ENCODE measurements at places on chromosomes 12 and 14.

- DNase-seq = no peak
These were observed 50.8 kb downstream of the DYNC1H1 start for GRCh38 chr14:102015045-102015685.

- DNase-seq = no peak
These were observed 111.9 kb downstream of the GARIN6 start for GRCh38 chr12:99759444-99759843.

DNA sequence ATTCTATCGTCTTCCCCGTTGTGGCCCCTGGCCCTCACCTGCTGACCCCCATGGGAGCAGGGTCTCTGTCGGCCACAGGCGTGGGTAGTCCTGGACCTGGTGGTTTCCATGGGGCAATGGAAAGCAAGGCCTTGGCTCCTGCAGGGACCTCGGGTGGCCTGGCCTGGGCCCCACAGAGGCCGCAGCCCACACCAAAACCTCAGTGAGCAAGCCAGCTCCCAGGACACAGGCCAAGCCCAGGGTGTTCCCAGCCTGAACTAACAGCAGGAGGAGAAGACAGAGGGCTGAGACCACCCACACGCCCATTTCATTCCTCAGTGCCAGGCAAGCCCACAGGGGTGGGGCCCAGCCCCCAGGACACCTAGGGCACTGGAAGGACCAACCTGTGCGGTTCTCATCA, 16.9 kb downstream of the ABCB9 start:
- DNase-seq = no peak

DNA sequence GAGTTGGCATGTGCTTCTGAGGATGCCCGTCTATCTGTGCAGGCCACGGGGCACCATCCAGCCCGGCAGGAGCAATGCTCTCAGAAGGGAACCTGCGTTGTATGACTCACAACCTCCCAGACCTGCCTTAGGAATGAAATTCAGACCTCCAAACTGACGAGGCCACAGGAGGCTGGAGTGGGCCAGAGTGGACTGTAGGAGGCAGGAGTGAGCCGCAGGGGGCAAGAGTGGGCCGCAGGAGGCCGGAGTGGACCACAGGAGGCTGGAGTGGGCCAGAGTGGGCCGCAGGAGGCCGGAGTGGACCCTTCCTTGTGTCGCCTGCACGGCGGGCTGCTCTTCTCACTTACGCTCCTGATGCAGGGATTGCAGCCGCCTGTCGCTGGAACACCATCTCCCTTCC, 11.1 kb upstream of the FBRSL1 start:
- DNase-seq = no peak

- DNase-seq = peak; percentile 94
These were observed 214.9 kb downstream of the ZFP36L1 start for GRCh38 chr14:68577802-68578541.

GRCh38 chr14:74409441-74409840, 16.6 kb downstream of the SYNDIG1L start:
- DNase-seq = no peak

GRCh38 chr12:132284071-132284826, 45.1 kb downstream of the GALNT9 start:
- peak; percentile 11 for DNase-seq

DNA sequence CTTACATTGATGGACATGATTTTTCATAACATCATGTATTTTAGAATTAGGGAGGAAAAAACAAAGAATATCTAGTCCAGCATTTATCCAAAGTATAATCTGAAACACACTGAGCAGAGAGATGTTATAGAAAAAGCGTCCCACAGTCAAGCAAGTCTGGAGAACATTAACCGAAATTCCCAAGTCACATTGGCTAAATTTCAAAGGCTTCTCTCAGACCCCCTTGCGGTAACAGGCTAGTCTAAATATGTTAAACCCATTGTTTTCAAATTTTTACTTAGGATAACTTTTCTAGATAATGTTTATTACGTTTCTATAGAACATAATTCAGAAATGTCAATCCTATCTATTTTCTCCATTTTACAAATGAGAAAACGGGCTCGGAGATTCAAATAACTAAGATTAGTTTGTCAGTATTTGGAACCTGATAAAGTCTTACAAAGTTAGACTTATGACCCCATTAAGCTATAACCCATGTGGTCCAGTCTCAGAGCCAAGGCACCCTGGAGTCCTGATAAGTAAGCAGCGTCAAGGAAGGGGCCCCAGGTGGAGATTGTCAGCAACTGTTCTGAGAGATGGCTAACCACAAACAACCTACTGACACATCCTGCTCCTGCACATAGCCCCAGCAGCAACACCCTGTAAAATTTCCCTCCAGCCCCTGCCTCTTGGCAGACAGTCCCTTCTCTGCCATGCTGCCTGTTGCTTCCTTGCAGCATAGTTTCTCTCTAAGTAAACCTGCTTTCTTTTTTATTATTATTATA, 220.6 kb upstream of the TMEM260 start:
- no peak for DNase-seq
